ENCODE measurements at places on chromosomes 6 and 20.

- no peak for DNase-seq
Observed at GRCh38 chr6:148212366-148212765, 130.3 kb upstream of the SASH1 start.

DNA sequence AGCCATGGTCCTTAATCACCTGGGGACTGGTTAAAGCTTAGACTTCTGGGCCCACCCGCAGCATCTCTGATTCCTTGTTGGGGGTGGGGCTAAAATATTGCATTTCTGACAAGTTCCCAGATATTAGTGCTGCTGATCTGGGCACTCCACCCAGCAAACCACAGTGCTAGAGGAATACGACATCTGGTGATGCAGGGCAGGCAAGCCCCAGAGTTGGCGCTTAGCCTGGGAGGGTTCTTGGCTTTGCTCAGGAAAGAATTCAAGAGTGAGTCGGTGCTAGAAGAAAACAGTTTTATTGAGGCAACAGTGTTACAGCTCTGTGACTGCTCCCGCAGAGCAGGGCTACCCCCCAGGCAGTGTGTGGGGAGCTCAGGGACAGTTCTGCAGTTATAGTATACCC lies 210.7 kb downstream of the TFAP2C start:
- DNase-seq: no peak

- no peak for DNase-seq
Observed at GRCh38 chr6:22113026-22113766, 183.6 kb downstream of the PRL start.

DNA sequence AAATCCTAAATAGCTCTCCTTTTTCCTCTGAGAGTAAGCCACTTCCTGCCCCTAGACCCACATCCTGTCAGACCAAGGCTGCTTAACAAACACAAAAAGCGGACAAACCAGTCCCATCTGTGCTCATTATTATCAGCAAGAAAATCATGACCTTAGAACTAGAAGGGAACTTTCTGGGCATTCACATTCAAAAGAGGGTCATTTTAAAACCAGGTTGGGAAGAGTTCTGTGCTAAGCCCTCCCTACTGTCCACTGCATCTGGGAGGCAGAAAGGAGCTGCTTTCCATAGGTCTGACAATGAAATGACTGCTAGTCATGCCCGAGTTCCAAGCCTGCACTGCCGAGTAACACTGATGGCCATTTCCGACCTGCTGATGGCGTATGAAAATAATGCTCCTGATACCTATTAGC lies 15.4 kb downstream of the EZR start:
- no peak for DNase-seq

GRCh38 chr20:37523911-37524700 lies 3.1 kb downstream of the NNAT start:
- DNase-seq: no peak
